ENCODE measurements at places on chromosomes 5 and 9. TPM values are rescaled to one million over a fixed set of nuclear protein-coding genes. Genes with fewer than 3 reads are reported as not detected.
A peak's percentile ranks its signal among the peaks of the same experiment; 100 is the strongest.

Gene RASEF
- total RNA-seq = 0.05 TPM

Gene TERT
- not detected for total RNA-seq

- no peak for DNase-seq
Measured at GRCh38 chr9:113787871-113788270, 88.2 kb upstream of the ZNF618 start.

Gene TXNDC8
- total RNA-seq = not detected

Gene TMC1
- 0.25 TPM for total RNA-seq

DNA sequence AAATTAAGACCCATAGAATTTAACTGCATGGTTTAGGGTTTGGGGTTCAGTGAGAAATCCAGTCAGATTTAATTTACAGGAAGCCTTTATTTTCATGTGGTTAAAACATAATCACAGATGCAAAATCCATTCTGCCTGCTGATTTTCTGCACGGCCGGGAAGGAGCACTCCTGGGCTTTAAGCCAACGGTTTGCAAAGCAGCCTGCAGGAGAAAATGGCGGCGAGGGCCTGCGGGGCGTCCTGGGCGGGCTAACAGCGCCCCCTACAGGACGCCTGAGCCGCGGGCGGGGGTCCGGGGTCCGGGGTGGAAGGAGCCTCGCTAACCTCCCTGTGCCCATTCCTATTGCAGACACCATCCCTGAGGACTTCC lies 47.6 kb downstream of the THBS4 start:
- DNase-seq = peak; percentile 68

DNA sequence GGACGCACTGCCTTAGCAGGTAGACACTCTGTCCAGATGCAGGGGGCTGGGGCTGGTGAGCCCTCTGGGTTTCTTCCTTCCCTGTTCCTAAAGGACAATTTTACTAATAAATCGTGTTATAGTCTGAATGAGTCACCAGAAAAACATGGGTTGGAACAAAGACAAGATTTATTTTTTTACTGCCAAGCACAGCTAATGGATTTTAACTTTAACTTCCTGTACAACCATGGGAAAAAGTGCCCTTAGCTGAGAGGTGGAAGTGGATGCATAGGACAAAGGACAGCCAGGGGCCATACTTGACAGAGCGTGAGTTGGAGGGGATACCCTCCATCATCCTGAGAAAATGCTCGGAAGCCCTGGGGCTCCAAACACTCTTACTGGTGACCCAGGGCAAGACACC lies 300.7 kb downstream of the MSX2 start:
- no peak for DNase-seq

DNA sequence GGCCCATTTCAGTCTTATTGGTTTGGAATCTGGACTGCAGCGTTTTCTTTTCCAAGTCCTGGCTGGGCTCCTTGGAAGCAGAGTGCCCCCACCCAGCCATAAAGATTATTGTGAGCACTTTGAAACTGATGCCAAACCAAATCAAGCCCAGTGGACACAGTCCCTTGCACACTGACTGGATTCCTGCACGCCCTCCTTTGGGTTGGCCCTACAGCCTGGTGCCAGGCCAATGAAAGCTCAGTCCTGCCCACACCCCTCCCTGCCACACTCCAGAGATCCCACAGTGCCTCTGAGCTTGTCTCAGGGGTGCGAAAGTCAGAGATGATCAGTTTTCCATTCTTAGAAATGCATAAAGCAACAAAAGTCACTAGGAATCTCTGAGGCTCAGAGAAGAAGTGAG lies 181.9 kb downstream of the CETN3 start:
- no peak for DNase-seq

Gene GLIPR2
- 8.7 TPM for total RNA-seq

- DNase-seq = no peak
Measured at GRCh38 chr9:31119890-31120454, 1264.5 kb upstream of the ACO1 start.

- no peak for DNase-seq
Measured at GRCh38 chr5:152686931-152687330, 281.9 kb upstream of the NMUR2 start.

DNA sequence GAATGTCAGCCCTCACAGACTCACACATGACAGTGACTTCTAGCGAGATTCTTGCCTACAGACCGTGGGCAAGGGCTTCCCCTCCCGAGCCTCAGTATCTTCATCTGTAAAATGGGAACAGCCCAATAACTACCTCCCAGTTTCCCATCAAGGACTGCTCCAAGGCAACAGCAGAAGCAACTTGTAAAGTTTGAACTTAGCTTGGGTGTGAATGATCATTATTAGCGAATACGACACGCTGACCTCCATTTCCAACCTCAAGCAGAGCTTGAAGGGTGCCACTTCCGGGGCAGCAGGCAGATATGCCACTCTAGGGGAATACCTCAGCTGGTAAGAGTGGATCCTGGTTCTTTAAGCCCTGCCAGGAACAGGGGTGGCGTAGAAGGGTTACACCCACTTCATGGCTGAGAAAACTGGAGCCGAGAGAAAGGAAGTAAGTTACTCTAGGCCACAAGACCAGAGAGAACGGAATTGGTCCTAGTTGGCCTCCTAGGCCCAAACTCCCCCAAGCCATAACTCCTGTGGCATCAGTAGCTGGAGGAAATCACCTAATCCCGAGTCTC lies 2.0 kb downstream of the RNF44 start:
- no peak for DNase-seq

GRCh38 chr5:97454015-97454414 lies 271.0 kb upstream of the RIOK2 start:
- no peak for DNase-seq

- DNase-seq = peak; percentile 68
Measured at GRCh38 chr5:59810041-59810440, 83.5 kb downstream of the PDE4D start.

Gene WDR31
- 12.4 TPM for total RNA-seq

Gene NTRK2
- 3.8 TPM for total RNA-seq

- DNase-seq = no peak
Measured at GRCh38 chr9:136396219-136396515, 3.8 kb downstream of the SNAPC4 start.

Gene FAM151B
- total RNA-seq = 0.91 TPM

GRCh38 chr5:155027993-155028629 lies 14.6 kb downstream of the KIF4B start:
- DNase-seq = no peak

Gene SLC36A2
- 0.16 TPM for total RNA-seq

DNA sequence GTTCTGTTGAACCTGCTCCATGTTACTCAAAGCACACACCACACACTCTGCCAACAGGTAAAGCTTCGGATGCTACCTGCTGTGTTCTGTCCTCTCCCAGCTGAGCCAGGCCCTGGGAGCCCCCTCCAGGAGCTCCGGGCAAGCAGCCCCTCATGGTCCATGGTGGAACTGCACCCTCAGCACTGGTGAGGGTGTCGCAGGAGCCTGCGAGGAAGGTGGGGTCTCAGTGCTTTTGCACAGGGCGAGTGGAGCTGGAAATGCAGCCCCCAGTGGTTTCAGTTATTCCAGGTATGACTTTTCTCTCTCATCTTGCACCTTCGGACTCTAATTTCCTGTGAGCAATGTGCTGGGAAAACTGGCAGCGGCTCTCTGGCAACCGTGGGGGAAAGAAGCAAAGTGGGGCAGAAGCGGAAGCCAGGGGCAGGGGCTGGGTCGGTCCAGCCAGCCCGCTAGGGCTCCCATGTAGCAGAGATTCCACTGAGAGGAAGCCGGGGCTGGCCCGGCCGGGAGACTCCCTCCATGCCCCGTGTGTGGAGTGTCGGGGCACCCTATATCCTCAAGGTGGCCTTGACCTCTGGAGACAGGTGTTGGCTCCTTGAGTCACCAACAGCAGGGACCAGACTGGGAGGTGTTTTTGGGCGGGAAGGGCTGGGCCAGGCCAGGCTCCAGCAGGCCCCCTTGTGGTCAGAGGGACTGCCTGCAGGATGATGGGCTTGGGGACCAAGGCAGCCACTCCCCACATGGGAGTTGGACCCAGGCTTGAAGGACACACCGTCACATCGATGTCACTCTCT lies 75.6 kb upstream of the PRSS3 start:
- DNase-seq = peak; percentile 15

- DNase-seq = no peak
Measured at GRCh38 chr9:76150013-76150412, 244.2 kb downstream of the RFK start.

- DNase-seq = no peak
Measured at GRCh38 chr5:91224969-91225368, 158.1 kb downstream of the ARRDC3 start.

DNA sequence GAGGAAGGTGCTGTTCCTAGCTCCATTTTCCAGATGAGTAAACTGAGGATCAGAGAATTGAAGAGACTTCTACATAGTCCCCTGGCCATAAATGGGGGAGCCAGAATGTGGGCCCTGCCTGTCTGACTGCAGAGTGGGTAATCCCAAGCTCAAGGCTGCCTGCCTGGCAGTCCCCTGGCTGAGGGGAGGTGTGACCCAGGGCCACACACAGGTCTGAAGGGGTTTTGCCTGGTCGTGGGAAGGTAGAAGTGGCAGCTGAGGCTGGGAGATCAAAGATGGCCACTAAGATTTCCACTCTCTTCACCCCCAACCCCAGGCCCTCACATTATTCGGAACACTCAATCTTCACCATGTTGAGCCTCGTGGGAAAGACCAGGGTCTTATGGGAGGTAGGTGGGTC lies 176.3 kb downstream of the MACROH2A1 start:
- no peak for DNase-seq

- DNase-seq = no peak
Measured at GRCh38 chr9:137370865-137371520, 52.0 kb downstream of the EXD3 start.

- DNase-seq = no peak
Measured at GRCh38 chr9:108105885-108106284, 616.3 kb upstream of the KLF4 start.

GRCh38 chr9:97563458-97564135 lies 62.1 kb downstream of the TMOD1 start:
- DNase-seq = no peak

DNA sequence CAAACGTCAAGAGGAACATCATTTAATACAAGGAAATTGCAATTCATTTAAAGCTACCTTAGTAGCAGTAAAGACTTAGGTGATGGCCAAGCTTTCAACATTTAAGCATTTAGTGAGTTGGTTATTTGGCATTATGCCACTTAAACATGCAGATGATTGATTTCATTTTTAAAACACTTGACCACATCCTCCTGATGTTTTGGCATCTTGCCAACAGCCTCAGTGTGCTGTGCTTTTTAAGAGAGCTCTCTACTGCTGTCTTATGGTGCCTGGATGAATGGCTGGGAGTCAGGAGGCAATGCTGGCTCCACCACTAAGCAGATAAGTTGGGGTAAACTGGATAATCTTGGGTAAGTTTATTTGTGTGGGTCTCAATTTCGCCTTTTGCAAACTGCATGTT lies 364.5 kb downstream of the MAN2A1 start:
- no peak for DNase-seq

GRCh38 chr5:141846031-141846430 lies 32.2 kb downstream of the PCDH1 start:
- DNase-seq = no peak

Gene DAPK1
- total RNA-seq = 5.5 TPM

GRCh38 chr5:150616024-150616470 lies 24.4 kb upstream of the SYNPO start:
- DNase-seq = peak; percentile 78

GRCh38 chr9:81724242-81724889 lies 35.0 kb upstream of the TLE1 start:
- no peak for DNase-seq

Gene GRK6
- total RNA-seq = 15.6 TPM

DNA sequence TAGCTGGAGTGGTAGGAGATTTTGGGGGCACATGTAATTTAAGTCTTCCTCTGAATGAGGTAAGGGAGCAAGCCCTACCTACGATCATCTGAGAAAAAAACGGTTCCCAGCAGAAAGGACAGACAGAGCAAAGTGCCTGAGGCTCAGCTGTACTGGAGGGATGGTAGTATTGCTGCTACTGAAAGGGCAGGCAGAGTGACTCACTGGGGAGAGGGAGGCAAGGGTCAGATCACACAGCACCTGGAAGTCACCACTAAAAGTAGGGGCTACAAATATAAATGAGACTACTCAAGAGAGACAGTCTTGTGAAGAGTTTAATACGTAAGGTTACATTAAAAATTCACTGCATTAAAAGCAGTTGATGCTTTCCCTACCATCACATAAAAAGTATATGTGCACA lies 75.9 kb downstream of the NFIB start:
- DNase-seq = no peak

DNA sequence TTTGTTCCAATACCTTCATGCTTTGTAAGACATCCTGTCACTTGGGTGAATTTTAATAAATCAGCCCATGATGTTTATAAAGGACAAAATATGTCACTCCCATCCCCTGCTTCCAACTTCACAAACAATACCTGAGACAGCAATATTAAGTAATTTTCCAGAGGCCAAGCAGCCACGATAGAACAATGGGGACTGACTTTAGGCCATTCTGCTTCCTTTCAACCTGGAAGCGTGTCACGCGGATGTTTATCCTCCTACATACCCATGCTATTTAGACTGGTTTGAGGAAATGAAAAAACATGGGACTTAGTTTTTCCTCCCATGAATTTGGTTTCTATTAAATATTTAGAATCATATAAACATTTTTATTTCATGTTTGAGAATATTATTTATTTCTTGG lies 82.9 kb downstream of the GRAMD2B start:
- DNase-seq = no peak

DNA sequence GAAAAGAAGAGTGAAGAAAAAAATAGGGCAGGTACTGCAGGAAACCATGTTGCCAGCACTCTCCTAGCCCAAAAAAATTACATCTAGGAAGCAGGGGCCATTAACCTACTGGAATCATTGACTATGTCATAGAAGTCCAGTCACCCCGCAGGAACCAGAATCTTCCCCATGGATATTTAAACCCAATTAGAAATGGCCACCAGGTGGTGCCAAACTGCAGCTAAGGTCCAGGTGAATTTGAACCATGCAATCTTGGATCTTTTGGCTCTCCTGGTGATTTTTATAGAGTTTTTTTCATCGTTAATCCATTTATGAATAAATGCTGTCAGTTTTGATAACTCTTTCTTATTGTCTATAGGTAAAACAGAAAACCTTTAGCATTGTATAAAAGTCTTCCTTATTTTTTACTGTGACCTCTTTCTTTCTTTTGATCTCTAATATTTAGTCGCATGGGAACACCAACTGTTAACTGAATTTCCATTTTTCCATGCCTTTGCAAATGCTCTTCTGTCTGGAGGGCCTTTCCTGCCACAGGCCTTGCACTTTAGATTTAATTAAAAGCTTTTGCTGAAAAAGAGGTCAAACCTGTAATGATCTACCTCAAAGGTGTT lies 147.5 kb upstream of the FGF10 start:
- DNase-seq = no peak

DNA sequence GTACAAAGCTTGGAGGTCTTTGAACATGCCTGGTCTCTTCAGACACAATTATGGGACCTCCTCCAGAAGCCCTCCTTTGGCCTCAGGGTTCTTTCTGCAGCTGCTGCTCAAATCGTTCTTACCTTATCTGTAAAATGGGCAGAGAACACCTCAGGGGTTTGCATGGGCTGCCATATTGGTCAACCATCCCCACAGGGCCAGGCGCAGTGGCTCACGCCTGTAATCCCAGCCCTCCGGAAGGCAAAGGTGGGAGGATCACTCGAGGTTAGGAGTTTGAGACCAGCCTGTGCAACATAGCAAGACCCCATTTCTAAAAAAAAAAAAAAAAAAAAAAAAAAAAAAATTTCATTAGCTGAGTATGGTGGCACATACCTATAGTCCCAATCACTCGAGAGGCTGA lies 29.1 kb upstream of the TCF7 start:
- DNase-seq = no peak

GRCh38 chr5:151115272-151115905 lies 34.6 kb upstream of the TNIP1 start:
- DNase-seq = peak; percentile 79

Gene TMEM174
- not detected for total RNA-seq

GRCh38 chr5:102762562-102763227 lies 7.6 kb downstream of the PAM start:
- no peak for DNase-seq
